ENCODE measurements at places on chromosomes 6 and 20. TPM values are rescaled to one million over a fixed set of nuclear protein-coding genes. Genes with fewer than 3 reads are reported as not detected.

DNA sequence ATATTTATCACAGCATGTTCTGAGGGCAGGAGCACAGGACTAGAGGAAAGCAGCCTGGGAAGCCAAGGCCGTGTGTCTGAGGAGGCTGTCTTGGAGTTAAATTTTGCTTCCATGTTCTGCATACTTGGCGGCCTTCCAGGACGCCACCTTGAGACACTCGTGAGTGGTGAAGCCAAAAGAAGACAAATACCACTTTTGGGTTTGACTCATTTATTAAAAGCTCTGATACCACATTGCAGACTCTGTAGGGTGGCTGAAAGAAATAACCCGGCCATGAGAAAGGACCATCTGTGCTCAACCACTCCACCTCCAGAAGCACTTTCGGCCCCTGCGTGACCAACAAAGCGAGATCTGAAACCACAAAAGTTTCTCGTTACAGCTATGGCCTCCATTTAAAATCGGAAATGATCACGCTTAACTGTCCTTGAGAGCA is 120.0 kb downstream of the TMEM242 start:
- DNase-seq, result no peak
- H3K27me3 ChIP-seq, result no peaks in the 10 kb centered on the region
- peaks cover 14% of the 10 kb centered on the region for H3K36me3 ChIP-seq
- H3K4me3 ChIP-seq, result no peak overlapping the region

DNA sequence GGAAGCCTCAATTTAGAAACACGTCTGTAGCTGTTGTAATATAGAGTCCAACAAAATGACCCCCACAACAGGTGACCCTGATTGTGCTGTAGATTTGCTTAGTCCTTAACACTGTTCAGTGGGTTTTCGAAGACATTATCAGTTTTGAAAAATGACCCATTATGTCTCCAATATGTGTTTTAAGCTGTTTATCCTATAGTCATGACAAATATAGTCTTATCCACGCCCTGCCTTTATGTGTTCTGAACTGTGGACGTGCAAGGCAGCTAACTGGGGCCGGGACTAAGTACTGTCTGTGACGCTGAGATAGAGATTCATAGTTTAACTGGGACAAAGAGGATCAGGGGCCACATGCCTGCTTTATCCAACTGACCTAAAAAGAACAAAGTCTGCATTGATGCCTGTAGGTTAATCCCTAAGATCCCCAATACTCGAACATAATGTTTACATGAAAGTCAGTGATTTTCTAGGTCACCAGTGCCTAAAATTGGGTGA is 192.4 kb downstream of the CD83 start:
- H3K4me1 ChIP-seq, result no peaks in the 10 kb centered on the region
- H3K27ac ChIP-seq, result no peak overlapping the region
- H3K4me3 ChIP-seq, result no peak overlapping the region
- H3K27me3 ChIP-seq, result peaks cover 6% of the 10 kb centered on the region
- H3K36me3 ChIP-seq, result no peaks in the 10 kb centered on the region

GRCh38 chr6:16228709-16229665 is 9.4 kb upstream of the GMPR start:
- no peaks in the 10 kb centered on the region for H3K36me3 ChIP-seq
- H3K27me3 ChIP-seq, result peaks cover 3% of the 10 kb centered on the region
- H3K4me1 ChIP-seq, result peaks cover 3% of the 10 kb centered on the region
- no peak for DNase-seq

- H3K27me3 ChIP-seq, result no peaks in the 10 kb centered on the region
- no peak overlapping the region for H3K27ac ChIP-seq
- no peaks in the 10 kb centered on the region for H3K4me1 ChIP-seq
These were observed 16.1 kb downstream of the GRM4 start for GRCh38 chr6:34129753-34130152.

DNA sequence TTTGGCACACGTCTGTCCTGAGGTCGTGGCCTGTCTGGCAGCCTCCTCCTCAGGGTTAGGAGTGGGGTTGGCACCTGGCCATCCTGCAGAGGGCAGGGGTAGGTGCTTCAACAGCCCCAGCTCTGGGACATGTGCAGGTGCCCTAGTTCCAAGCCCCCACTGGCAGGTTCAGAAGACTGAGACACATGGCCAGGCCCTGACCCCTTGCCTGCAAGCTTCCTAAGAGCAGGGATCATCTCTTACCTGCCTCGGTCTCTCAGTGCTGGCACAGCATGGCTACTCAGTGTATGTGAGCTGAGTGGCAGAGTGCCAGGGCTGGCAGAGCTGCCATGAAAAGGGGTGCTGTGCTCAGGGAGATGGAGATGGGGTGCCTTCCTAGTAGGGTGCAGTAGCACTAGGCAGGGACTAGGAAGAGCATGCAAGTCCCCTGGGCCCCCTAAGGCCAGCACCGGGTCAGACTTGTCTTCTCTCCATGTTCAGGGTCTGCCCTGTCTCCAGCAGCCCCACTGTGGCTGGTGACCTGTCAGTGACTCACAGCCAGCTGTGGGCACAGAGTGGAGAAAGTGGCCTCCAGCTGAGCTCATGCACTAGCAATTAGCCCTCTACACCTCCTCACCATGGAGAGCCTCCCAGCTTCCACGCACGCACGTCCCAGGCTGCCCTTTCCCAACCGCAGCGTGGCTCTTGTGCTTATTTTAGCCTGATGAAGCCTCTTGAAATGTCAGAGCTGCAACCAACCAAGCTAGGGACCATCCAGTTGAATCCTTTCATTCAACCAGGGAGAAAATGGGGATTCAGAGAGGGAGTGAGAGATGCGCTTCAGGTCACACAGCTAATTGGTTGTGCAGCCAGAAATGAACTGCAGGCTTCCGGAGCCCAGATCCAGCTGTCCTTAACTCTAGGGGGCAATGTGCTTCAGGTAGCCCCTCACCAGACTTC is 116.6 kb downstream of the MRPL14 start:
- H3K4me1 ChIP-seq, result peaks cover 22% of the 10 kb centered on the region
- DNase-seq, result peak; percentile 80
- H3K4me3 ChIP-seq, result no peak overlapping the region
- no peaks in the 10 kb centered on the region for H3K36me3 ChIP-seq

GRCh38 chr20:40966103-40966502 is 62.5 kb upstream of the TOP1 start:
- H3K27ac ChIP-seq, result no peak overlapping the region
- no peaks in the 10 kb centered on the region for H3K36me3 ChIP-seq
- H3K27me3 ChIP-seq, result no peaks in the 10 kb centered on the region

The RRBP1 gene
- 152 TPM for total RNA-seq

DNA sequence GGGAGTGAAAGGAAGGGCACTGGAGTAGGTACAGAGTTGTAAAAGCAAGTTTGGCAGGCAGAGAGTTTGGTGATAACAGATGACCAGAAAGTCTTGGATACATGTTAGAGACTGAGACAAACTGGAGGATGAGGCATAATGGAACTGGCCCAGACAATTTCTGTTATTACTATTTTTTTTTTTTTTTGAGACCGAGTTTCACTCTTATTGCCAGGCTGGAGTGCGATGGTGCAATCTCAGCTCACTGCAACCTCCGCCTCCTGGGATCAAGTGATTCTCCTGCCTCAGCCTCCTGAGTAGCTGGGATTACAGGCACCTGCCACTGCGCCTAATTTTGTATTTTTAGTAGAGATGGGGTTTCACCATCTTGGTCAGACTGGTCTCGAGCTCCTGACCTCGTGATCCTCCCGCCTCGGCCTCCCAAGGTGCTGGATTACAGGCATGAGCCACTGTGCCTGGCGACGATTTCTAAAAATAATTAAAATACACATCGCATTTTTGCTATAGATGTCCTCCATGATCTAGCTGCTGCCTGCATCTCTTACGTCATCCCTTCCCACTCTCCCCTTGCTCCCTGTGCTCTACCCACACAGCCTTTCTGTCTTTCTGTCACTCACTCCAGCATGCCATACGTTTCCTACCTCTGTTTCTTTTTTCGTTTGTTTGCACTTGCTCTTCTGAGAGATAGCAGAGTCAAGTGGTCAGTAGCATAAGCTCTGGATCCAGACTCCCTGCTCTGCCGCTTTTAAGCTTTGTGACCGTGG is 23.5 kb downstream of the MAPK14 start:
- no peaks in the 10 kb centered on the region for H3K4me1 ChIP-seq
- H3K27me3 ChIP-seq, result no peaks in the 10 kb centered on the region
- H3K36me3 ChIP-seq, result peaks cover 4% of the 10 kb centered on the region

GRCh38 chr20:38104285-38104684 is 60.8 kb downstream of the TGM2 start:
- H3K27me3 ChIP-seq, result no peaks in the 10 kb centered on the region
- no peaks in the 10 kb centered on the region for H3K36me3 ChIP-seq
- H3K4me3 ChIP-seq, result no peak overlapping the region
- no peak for DNase-seq
- peaks cover 9% of the 10 kb centered on the region for H3K4me1 ChIP-seq

DNA sequence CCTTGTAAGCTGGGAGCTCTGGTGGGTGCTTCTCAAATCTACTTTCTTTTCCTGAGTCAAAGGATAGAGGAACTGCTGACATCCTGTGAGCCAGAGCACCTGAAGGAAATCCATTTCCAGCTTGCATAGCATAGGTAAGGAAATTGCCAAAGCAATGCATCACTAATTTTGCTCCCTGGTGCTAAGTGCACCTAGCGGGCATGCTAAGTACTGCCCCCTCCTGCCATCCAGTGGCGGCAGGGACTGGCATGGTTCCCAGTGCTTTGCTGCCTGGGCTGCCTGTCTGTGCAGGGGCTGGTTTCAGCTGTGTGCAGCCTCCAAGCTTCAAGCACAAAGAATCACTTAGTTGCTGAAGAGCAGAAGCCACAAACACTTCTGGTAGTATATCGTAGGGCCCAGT is 63.9 kb downstream of the FARS2 start:
- H3K4me3 ChIP-seq, result no peak overlapping the region
- H3K27me3 ChIP-seq, result no peaks in the 10 kb centered on the region
- H3K4me1 ChIP-seq, result no peaks in the 10 kb centered on the region
- DNase-seq, result no peak

The HLA-DQA1 gene
- total RNA-seq, result 0.39 TPM

DNA sequence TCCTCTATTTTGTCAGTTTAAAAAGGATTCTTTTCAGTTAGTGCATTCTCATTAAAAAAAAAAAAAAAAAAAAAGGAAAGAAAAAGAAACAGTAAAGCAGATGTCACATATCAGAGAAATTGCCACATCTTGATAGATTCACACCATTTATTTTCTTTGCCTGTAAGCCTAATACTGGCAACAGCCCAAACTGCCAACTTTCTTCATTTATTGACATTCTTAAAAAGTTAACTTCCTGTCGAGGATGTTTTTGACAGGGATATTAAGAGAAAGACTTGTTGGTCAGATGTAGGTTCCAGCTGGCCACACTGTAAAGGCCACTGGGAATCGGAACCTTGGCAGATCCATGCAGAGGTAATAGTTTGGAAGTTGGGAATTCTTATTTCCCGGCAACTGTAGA is 332.6 kb downstream of the NRN1 start:
- no peaks in the 10 kb centered on the region for H3K4me1 ChIP-seq
- H3K27ac ChIP-seq, result no peak overlapping the region
- H3K4me3 ChIP-seq, result no peak overlapping the region

The CAGE1 gene
- total RNA-seq, result not detected

The ZSWIM3 gene
- total RNA-seq, result 3.6 TPM

DNA sequence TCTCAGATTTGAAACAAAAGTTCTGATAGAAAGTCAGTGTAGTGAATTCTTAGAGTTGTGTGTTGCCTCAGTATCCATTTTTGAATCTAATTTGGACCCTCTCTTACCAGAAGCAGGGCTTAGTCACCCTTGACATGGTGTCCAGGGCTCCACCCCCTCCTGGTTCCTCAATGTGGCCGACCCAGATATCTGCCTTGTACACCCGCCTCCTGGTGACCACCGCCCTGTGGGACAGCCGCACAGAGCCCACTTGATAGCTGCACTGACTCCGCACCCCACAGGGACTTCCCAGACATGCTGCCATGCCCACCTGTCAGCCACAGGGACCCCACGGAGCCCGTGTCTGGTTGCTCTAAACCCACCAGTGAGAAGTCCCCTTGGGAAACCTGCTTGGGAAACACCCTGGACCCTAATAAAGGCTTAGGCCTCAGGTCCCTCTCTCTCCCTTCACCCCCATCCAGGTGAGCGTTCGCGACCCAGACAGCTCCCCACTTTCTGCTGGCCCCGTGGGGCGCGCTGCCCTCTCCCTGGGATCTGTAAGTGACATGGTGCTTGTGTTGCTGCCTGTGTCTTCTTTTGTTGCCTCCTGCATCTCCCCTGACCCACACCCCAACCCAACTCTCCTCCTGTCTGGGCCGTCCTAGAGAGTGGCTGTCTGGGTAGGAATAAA is 47.2 kb upstream of the SYNDIG1 start:
- no peaks in the 10 kb centered on the region for H3K4me1 ChIP-seq
- no peak overlapping the region for H3K4me3 ChIP-seq
- no peak for DNase-seq
- H3K36me3 ChIP-seq, result no peaks in the 10 kb centered on the region
- no peaks in the 10 kb centered on the region for H3K27me3 ChIP-seq

GRCh38 chr6:22445946-22446345 is 123.4 kb upstream of the HDGFL1 start:
- no peak for DNase-seq
- no peaks in the 10 kb centered on the region for H3K27me3 ChIP-seq
- 0 out of 2 replicates have a peak, but pooled peaks cover 7% of the 10 kb centered on the region for H3K4me1 ChIP-seq
- no peak overlapping the region for H3K27ac ChIP-seq

The LTA gene
- 0.72 TPM for total RNA-seq

GRCh38 chr6:85004361-85004995 is 240.1 kb upstream of the TBX18 start:
- no peaks in the 10 kb centered on the region for H3K36me3 ChIP-seq
- DNase-seq, result no peak

DNA sequence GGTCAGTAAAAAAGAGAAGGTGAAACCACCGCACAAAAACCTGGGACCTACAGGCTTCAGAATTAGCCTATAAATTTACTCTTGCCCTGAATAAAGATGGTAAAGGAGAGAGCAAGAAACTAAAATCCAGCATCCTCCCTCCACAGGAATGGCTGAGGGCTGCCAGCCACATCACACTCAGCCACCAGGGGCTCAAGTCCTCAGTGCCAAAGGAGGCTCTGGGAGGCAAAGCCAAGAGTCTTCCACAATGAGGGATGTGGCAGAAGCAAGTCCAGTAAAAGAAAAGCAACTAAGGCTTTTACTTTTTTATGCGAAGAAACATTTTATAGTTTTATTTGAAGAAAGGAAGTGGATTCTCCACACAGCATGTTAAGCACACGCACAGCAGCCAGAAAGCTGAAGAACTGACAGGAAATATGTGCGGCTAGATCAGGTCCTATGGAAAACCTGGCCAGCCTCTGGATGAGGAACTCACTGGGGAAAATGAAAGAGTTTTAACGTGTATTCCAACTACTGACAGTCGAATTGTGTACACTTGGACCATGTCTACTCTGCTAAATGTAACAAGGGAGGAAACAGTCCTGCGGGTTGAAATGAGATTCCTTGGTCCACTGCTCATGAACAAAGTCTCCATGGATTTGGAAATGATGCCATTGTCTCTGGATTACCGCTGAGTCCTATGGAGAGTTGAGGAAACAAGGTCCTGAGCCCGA is 219.4 kb upstream of the SSTR4 start:
- H3K4me3 ChIP-seq, result no peak overlapping the region
- H3K27ac ChIP-seq, result no peak overlapping the region
- no peaks in the 10 kb centered on the region for H3K4me1 ChIP-seq
- H3K27me3 ChIP-seq, result no peaks in the 10 kb centered on the region
- H3K36me3 ChIP-seq, result no peaks in the 10 kb centered on the region
- DNase-seq, result no peak

Data from Panc1 (cell line).